ENCODE measurements at places on chromosomes 3 and 15.

GRCh38 chr3:72976281-72976741 lies 20.3 kb upstream of the PPP4R2 start:
- no peak for DNase-seq

- DNase-seq, result peak; percentile 54
These were observed 5.0 kb downstream of the FAM219B start for GRCh38 chr15:74901612-74902063.

- no peak for DNase-seq
These were observed 344 bp downstream of the LINS1 start for GRCh38 chr15:100601617-100602063.

DNA sequence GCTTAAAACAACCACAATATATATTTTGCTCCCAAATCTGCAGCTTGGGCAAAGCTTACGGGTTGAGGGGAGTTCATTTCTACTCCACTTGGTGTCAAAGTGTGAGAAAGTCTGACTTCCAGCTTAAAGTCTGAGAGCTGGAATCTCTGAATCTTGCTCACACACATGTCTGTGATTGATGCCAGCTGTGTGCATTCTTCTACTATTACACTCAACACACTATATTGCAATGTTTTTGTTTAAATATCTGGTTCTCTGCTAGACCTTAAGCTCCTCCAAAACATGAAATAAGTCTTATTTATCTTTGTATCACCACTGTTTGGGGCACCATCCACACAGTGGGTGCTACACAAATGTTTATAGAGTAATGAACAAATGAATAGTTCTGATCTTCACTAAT lies 36.7 kb upstream of the SECISBP2L start:
- no peak for DNase-seq

DNA sequence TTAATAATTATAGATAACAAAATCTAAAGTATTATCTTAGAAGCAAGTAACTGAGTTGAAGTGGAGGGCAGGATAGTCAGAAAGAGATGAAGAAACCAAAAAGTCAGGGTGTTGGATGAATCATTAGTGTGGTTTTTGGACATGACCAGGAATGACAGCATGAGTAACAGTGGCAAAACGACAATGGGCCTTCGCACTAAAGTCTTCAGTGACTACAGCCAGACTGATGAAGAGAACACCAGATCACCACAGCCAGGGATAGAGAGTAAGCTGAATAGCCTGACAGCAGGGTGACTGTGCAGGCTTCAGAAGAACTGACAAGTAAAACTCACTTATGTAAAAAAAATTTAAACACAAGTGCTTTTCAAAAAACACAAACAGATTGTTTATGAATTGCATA lies 96.0 kb upstream of the MELTF start:
- DNase-seq, result peak; percentile 7

- DNase-seq, result no peak
These were observed 1.1 kb downstream of the IGDCC3 start for GRCh38 chr15:65376767-65377104.

- DNase-seq, result no peak
These were observed 576.1 kb downstream of the OTOL1 start for GRCh38 chr3:162072656-162073164.

- peak; percentile 88 for DNase-seq
These were observed 12.1 kb upstream of the CNBP start for GRCh38 chr3:129195731-129196256.

- DNase-seq, result no peak
These were observed 189.8 kb downstream of the PLCL2 start for GRCh38 chr3:17074559-17074958.

GRCh38 chr3:123798550-123798949 lies 85.6 kb downstream of the MYLK start:
- no peak for DNase-seq

GRCh38 chr3:64863226-64864212 lies 175.7 kb upstream of the ADAMTS9 start:
- DNase-seq, result no peak

DNA sequence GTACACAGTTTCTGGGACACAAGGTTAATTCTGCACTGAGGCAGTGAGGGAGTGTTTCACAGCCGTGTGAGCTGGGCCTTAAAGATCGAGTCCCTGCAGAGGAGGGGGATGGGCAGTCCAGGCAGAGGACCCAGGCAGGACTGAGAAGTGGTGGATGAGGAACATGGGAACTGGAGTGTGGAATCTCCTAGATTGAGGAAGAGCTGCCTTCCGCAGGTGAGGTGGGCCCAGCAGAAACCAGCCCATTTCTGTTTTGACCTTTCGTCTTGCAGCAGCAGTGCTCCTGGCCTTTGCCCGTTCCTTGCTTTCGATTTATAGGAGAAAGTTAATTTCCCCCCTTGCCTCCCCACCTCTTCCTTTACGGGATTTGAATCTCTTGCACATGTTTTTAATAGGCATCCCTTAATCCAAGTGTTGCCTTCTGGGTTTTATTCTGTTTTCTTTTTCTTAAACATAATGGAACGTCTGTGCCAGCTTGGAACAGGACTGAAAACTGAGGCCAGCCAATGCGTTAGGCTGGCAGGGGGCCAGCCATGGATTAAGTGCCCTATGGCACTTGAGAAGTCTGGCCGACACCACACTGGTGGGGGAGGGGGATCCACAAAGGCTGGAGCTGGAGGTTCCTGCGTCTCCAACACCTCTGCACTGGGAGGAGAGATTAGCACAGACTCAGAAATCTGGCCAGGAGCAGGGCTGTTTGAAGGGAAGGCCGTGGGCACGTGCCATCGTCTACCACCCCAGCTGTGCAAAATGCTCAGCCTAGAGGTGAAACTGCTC lies 78.1 kb downstream of the AAGAB start:
- DNase-seq, result no peak

DNA sequence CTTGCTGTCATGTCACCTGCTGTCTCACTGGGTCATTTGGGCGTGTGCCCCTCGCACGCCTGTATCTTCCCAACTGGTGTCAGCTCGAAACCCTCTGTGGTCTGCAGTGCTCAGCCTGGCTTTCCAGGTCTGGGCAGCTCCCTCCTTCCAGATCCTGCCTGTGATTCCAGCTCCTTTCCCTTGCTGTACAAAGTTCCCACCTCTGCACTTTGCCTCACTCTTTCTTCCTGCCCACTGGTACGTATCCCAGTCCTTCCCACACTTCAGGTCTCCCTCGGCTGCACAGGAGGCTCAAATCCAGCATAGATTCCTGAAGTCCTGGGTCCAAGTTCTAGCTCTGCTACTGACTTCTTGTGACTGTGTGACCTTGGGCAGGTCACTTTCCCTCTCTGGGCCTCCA lies 2.1 kb upstream of the PAQR5 start:
- no peak for DNase-seq

DNA sequence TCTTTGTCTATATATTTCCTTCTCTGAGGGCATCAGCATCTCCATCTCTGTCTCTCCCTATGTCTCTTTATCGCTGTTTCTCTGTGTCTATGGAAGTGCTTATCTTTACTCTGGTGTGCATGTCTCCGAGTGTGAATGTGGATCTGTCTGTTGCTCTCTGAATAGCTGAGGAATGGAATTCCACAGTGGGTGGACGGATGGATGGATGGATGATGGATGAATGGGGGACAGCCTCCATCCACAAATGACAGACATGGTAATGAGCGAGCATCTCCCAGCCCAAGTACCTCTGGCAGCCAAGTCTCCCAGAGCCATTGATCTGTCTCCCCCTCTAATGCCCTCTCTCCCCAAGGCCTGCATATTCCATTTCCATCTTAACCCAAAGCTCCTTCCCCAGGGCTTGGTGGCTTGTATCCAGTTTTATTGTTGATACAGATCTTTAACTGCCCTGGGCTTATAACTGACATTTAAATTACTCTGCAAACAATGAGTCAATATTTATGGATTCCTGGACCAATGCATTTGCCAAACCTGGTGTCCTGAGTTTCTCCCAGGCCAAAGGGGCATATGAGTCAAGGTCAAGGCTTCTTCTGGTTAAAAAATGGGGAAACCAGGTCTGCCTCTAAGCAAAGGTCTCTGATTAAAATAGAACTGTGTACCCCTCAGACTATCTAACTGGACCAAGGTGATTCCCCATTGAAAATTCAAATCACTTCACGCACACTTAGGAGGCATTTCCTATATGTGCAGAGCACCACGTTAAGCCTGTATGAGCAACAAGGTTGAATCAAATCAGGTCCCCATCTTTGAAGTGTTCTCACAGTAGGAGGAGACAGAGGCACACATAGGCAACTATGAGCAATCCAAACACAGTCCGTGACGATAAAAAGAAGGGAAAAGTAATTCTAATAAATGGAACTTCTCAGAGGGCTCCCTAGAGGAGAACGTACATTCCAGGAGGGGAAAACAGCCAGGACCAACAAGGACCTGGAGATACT lies 109.9 kb downstream of the TLE3 start:
- DNase-seq, result no peak

DNA sequence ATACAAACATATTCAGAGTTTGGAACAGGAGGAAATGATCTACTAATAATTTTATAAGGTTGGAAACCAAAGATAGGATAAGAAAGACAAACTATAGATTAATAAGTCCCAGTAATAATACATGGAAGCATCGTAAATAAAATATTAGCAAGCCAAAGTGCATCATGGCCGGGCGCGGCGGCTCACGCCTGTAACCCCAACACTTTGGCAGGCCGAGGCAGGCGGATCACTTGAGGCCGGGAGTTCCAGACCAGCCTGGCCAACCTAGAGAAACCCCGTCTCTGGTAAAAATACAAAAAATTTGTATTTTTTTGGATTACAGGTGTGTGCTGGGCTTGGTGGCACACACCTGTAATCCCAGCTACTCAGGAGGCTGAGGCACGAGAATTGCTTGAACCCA lies 14.9 kb downstream of the MUC4 start:
- no peak for DNase-seq

GRCh38 chr15:66661432-66662096 lies 40.5 kb upstream of the SMAD6 start:
- DNase-seq, result peak; percentile 92
